ENCODE measurements at places on chromosomes 2 and 18. TPM values are rescaled to one million over a fixed set of nuclear protein-coding genes. Genes with fewer than 3 reads are reported as not detected.

The CCDC141 gene
- total RNA-seq: 26.3 TPM

GRCh38 chr2:157172866-157173578, 84.5 kb upstream of the GALNT5 start:
- no peak overlapping the region for H3K4me3 ChIP-seq
- no peaks in the 10 kb centered on the region for H3K36me3 ChIP-seq
- DNase-seq: no peak
- no peaks in the 10 kb centered on the region for H3K4me1 ChIP-seq
- H3K27ac ChIP-seq: no peak overlapping the region

The SNORC gene
- total RNA-seq: 0.96 TPM

DNA sequence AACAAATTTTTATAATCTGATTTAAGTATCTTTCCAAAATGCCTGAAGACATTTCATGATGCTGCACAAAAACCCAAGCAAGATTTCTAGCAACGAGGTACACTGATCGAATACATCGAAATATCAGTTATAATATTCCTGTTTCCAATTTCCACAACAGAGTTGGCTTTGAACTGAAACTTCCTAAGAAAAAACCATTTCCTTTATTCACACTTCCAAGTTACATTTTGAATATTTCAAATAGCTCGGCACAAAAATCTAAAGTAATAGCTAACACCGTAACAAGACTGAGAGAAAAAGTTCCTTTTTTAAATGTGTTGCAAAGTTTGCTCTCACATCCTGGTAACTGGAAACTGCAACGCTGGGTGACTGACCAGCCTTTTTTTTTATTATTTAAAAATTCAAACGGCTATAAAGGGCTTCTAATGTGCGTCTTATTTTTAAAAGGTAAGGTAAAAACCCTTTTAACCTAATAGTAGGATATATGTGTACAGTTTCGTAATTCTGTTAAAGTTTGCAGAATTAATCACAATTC, 1.7 kb downstream of the HNRNPLL start:
- H3K4me3 ChIP-seq: peak overlapping the region; percentile 86
- H3K4me1 ChIP-seq: peaks cover 20% of the 10 kb centered on the region
- no peak for DNase-seq
- no peaks in the 10 kb centered on the region for H3K36me3 ChIP-seq
- peak overlapping the region; percentile 78 for H3K27ac ChIP-seq

The CTAGE1 gene
- total RNA-seq: not detected

The TLX2 gene
- not detected for total RNA-seq

- no peak for DNase-seq
- no peak overlapping the region for H3K27ac ChIP-seq
- peaks cover 14% of the 10 kb centered on the region for H3K27me3 ChIP-seq
- H3K4me3 ChIP-seq: no peak overlapping the region
- no peaks in the 10 kb centered on the region for H3K36me3 ChIP-seq
These were observed 35.9 kb downstream of the PTGR3 start for GRCh38 chr18:75173125-75173432.

DNA sequence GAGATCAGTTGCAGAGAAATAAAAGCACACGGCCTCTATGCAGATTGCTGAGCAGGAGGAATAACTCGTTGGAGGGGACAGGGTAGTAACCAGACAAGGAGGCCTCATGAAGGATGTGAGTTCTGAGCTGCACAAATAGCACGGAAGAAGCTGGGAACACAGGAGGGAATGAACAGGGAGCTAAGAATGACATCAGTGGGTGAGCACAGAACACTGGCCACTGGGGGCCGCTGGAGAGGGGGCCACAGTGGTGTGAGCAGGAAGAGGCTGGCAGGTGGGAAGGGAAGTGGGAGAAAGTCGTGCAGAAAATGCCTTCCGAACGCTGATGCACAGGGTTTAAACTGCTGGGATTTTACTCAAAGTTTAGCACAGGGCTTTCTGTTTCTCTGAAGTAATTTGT, 61.0 kb downstream of the ZAP70 start:
- H3K4me3 ChIP-seq: no peak overlapping the region
- no peaks in the 10 kb centered on the region for H3K36me3 ChIP-seq
- DNase-seq: no peak
- H3K27ac ChIP-seq: no peak overlapping the region
- no peaks in the 10 kb centered on the region for H3K27me3 ChIP-seq

GRCh38 chr2:33238111-33238510, 238.3 kb upstream of the RASGRP3 start:
- H3K27ac ChIP-seq: no peak overlapping the region
- DNase-seq: no peak
- no peaks in the 10 kb centered on the region for H3K27me3 ChIP-seq
- H3K36me3 ChIP-seq: no peaks in the 10 kb centered on the region
- H3K4me1 ChIP-seq: no peaks in the 10 kb centered on the region

The CD8B2 gene
- 2.4 TPM for total RNA-seq

GRCh38 chr2:10500601-10501361, 52.7 kb upstream of the ODC1 start:
- no peak overlapping the region for H3K4me3 ChIP-seq
- H3K4me1 ChIP-seq: no peaks in the 10 kb centered on the region
- H3K36me3 ChIP-seq: no peaks in the 10 kb centered on the region
- DNase-seq: no peak
- no peaks in the 10 kb centered on the region for H3K27me3 ChIP-seq
- H3K27ac ChIP-seq: no peak overlapping the region

GRCh38 chr2:217293046-217293445, 433.2 kb upstream of the TNP1 start:
- no peak overlapping the region for H3K4me3 ChIP-seq
- H3K36me3 ChIP-seq: no peaks in the 10 kb centered on the region
- no peak for DNase-seq
- H3K27me3 ChIP-seq: no peaks in the 10 kb centered on the region
- no peak overlapping the region for H3K27ac ChIP-seq
- no peaks in the 10 kb centered on the region for H3K4me1 ChIP-seq

The CETN1 gene
- total RNA-seq: not detected

The LBX2 gene
- total RNA-seq: 0.32 TPM

GRCh38 chr2:79511320-79511951, 1.4 kb upstream of the CTNNA2 start:
- H3K36me3 ChIP-seq: no peaks in the 10 kb centered on the region
- no peak overlapping the region for H3K27ac ChIP-seq
- no peak overlapping the region for H3K4me3 ChIP-seq
- DNase-seq: no peak
- peaks cover 6% of the 10 kb centered on the region for H3K27me3 ChIP-seq
- H3K4me1 ChIP-seq: no peaks in the 10 kb centered on the region

DNA sequence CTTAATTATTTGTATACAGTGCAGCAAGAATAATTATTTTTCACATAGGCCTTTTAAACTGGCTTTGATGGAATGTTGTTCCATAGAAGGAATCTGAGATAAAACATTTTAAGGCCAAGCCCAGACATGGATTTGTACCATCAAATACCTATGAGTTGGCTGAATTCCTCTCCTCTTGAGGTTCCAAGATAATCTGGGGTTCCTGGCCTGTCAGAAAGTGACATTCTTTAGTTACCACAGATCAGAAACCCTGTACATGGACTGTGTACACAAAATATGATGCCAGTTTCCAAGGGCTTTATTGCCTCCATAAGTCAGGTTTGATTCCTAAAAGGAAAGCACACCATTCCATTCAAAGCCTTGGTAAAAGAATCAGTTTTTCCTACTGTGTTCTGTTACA, 1256.7 kb upstream of the NRXN1 start:
- H3K27ac ChIP-seq: no peak overlapping the region
- no peaks in the 10 kb centered on the region for H3K4me1 ChIP-seq
- no peak overlapping the region for H3K4me3 ChIP-seq

DNA sequence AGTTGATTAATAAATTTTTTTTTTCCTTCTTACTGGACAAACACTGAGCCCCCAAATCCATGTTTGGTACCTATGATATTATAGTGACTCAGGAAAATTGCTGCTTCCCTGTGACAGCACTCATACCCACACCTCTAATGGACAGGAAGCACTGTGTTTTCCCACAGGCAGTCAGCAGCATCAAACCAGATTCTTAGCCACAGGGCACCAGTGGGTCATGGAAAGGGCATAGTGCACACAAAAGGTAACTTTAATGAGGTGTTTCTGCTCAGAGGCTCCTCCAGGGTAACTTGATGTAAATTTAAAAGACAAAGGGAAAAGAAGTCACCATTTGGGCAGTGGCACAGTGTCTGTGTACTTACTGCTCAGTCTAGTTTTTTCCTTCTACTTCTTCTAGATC, 34.1 kb downstream of the SERPINB11 start:
- H3K4me1 ChIP-seq: no peaks in the 10 kb centered on the region
- no peak overlapping the region for H3K27ac ChIP-seq
- no peak overlapping the region for H3K4me3 ChIP-seq
- H3K36me3 ChIP-seq: no peaks in the 10 kb centered on the region
- DNase-seq: no peak
- no peaks in the 10 kb centered on the region for H3K27me3 ChIP-seq

DNA sequence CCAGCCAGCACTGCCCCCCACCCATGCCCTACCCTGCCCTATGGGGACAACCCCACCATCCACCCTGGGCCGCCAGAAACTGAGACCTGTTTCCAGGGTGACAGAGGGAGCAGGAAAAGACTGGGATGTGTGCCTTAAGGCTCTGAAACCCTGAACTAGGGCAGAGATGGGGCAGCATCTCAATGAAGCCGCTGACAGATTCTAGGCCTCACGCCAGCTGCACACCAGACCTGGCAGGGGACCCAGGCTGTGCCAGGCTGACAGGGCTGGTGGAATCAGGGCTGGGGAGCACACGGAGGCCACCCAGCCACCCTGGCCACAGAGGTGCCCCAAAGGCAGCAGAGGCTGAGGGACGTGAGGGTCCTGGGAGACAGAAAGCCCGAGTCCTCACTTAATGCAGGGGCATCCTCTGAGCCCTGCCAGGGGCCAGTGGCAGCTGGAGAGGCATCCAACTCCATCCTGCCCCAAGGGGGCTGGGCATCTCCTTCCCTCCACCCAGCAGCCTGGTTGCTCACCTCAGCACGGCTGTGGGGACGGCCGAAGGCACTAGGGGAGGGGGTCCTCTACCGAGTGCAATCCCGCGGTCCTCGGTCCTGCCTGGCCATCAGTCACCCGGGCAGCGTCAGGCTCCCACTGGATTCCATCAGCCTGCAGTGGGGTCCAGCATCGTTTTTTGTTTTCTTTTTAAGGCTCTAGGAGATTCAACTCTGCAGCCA, 169.2 kb downstream of the ZFP36L2 start:
- no peak overlapping the region for H3K27ac ChIP-seq
- peaks cover 11% of the 10 kb centered on the region for H3K27me3 ChIP-seq
- H3K4me3 ChIP-seq: no peak overlapping the region
- H3K4me1 ChIP-seq: peaks cover 17% of the 10 kb centered on the region

DNA sequence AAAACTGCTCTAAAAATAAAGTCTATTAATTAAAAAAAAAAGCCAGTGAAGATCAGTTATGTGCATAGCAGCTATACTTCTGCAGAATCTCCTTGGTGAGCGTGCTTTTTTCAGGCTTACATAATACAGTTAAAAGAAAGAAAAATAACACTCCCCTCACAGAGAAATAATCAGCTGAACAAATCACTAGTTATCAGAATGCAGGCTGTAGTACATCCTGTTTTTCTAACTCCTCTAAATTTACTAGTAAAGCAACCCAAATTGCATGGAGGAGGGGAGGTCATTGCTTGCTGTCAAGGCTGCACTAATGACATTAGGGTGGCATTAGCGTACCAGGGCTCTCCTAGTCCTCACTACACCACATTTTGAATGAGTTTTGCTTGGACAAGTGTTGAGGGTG, 192.2 kb downstream of the PLCL1 start:
- no peak for DNase-seq
- no peak overlapping the region for H3K4me3 ChIP-seq
- no peaks in the 10 kb centered on the region for H3K36me3 ChIP-seq
- peaks cover 28% of the 10 kb centered on the region for H3K4me1 ChIP-seq

The ITM2C gene
- total RNA-seq: 41.2 TPM

GRCh38 chr18:23636071-23636399, 26.7 kb downstream of the ANKRD29 start:
- H3K36me3 ChIP-seq: no peaks in the 10 kb centered on the region
- no peak overlapping the region for H3K4me3 ChIP-seq
- H3K4me1 ChIP-seq: no peaks in the 10 kb centered on the region
- peaks cover 17% of the 10 kb centered on the region for H3K27me3 ChIP-seq

The KCNE4 gene
- not detected for total RNA-seq

DNA sequence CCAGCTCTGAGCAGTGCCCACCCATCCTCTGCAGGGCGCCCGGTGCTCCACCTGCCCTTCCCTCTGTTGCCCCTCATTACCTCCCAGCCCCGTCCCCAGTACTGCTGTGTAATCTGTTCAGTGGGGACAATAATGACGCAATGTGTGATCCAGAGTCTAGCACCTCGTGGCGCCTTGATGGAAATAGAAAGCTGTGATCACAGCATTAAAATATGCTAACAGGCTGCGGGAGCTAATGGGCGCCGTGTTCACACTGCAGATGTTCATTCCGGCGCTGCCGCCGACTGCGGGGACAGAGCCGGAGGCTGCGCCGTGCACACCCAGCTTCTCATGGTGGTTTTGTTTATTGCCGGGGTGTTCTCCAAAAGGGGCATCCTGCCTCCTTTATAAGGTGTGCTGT, 235.2 kb downstream of the LDLRAD4 start:
- H3K36me3 ChIP-seq: no peaks in the 10 kb centered on the region
- peaks cover 47% of the 10 kb centered on the region for H3K4me1 ChIP-seq
- no peak overlapping the region for H3K4me3 ChIP-seq
- no peak overlapping the region for H3K27ac ChIP-seq

The SNTG2 gene
- total RNA-seq: 2.0 TPM

- H3K36me3 ChIP-seq: no peaks in the 10 kb centered on the region
- no peaks in the 10 kb centered on the region for H3K27me3 ChIP-seq
- no peak overlapping the region for H3K4me3 ChIP-seq
- no peak overlapping the region for H3K27ac ChIP-seq
- no peaks in the 10 kb centered on the region for H3K4me1 ChIP-seq
These were observed 128.1 kb upstream of the PDE1A start for GRCh38 chr2:182554950-182555349.

- no peak for DNase-seq
- no peak overlapping the region for H3K27ac ChIP-seq
- H3K4me1 ChIP-seq: peaks cover 6% of the 10 kb centered on the region
- H3K36me3 ChIP-seq: no peaks in the 10 kb centered on the region
These were observed 167.5 kb downstream of the AGAP1 start for GRCh38 chr2:235661167-235661937.

The CSRNP3 gene
- total RNA-seq: not detected

DNA sequence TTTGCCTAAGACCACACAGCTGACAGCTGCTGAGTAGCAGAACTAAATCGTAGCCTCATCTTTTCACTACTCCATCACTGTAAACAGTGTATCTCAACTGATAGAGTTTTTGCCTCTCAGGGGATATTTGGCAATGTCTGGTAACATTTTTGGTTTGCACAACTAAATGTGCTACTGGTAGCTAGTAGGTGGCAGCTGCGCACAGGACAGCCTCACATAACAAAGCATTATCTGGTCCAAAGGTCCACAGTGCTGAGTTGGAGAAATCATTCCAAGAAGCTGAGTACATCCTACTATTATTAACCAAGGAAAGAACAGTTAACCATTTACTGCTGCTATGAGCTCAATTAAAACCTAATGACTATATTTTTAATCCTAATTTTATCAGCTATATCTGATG, 6.1 kb upstream of the CCDC102B start:
- no peaks in the 10 kb centered on the region for H3K4me1 ChIP-seq
- DNase-seq: no peak
- H3K4me3 ChIP-seq: no peak overlapping the region
- H3K27ac ChIP-seq: no peak overlapping the region
- no peaks in the 10 kb centered on the region for H3K27me3 ChIP-seq

All from T-cell (primary cell).